HAP-1 (cell line): ENCODE measurements at places on chromosomes 7 and 10.

DNA sequence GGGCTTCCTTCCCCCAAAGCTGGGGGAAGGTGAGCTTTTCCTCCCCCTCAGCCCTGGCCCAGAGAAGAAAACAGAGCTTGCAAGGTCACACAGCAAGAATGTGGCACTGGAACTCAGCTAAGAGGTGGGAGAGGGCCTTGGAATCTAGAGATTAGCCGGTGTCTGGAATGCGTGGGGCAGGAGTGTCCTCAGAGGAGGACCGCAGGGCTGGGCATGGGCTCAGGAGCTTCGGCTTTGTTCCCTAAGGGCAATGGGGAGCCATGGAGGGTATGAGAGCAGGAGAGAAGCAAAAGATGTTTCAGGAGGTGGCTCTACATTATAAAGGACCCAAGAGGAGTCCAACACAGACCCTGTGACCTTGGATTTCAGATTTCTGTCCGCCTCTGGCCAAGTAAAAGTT lies 127.2 kb upstream of the TNRC18 start:
- DNase-seq: no peak

- DNase-seq: no peak
Measured at GRCh38 chr10:88975377-88975720, 15.2 kb upstream of the FAS start.

- DNase-seq: no peak
Measured at GRCh38 chr10:101896225-101896877, 52.8 kb upstream of the KCNIP2 start.

- peak; percentile 67 for DNase-seq
Measured at GRCh38 chr10:93495654-93496321, 624 bp upstream of the CEP55 start.
